ENCODE measurements at places on chromosomes 3 and 15. TPM values are rescaled to one million over a fixed set of nuclear protein-coding genes. Genes with fewer than 3 reads are reported as not detected.

- no peak for DNase-seq
These were observed 54.1 kb downstream of the RORA start for GRCh38 chr15:61175024-61175423.

DNA sequence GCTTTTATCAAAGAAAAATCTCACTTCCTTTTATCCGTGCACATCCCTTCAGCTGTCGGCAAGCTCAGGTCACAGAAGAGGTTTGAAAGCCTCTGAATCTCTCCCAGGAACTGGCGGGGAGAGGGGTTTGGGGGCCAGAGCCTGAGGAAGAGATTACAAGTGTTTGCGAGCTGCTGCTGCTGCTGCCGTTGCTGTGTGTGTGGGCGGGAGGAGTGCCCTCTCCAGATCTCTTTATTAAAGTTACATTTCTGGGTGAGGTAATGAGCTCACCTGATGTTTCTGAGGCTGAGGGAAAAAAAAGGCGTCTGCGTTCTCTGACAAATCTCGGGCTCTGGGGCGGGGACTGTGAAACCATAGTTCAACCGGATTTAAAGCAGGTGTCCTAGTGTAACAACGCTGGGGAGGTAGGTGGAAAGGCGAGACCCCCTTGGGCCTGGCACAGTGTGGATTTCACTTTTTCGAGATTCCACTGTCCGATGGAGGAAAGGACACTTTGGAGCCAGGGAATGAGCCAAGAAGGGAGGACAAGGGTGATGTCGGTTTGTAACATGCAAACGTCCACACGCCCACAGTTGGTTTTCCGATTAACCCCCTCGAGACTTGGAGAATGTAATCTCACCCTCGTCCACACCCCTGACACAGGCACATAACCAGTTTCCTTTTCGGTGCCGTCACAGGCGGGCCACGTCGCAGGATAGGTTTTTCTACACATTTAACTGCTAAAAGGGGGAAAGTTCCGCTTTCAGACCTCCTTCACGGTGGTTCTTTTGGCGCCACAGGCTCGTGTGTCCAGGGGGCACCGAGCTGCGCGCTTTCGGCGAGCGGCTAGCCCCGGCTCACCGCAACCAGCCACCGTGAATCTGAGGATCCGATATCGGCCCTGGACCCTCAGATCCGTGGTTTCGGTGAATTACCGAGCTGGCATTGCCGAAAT lies 2.1 kb downstream of the ALCAM start:
- DNase-seq: peak; percentile 73

CCDC80 gene
- total RNA-seq: 8.5 TPM

DNA sequence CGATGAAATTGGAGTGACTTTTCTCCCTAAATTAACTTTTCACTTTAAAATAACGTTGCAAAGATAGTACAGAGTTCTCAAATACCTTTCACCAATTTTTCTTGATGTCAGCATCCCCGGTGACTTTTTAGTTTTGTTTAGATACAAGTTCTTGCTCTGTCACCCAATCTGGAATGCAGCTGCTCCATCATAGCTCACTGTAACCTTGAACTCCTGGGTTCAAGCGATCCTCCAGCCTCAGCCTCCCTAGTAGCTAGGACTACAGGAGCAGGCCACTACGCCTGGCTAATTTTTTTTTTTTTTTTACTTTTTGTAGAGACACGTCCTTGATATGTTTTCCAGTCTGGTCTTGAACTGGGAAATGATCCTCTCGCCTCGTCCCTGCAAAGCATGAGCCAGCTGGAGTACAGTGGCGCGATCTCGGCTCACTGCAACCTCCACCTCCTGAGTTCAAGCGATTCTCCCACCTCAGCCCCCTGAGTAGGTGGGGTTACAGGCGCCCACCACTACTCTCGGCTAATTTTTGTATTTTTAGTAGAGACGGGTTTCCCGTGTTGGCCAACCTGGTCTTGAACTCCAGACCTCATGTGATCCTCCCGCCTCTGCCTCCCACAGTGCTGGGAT lies 747 bp downstream of the NSUN3 start:
- DNase-seq: peak; percentile 25

B3GALNT1 gene
- total RNA-seq: 23.7 TPM

- DNase-seq: no peak
These were observed 5.2 kb downstream of the LCMT2 start for GRCh38 chr15:43325039-43325684.

DNA sequence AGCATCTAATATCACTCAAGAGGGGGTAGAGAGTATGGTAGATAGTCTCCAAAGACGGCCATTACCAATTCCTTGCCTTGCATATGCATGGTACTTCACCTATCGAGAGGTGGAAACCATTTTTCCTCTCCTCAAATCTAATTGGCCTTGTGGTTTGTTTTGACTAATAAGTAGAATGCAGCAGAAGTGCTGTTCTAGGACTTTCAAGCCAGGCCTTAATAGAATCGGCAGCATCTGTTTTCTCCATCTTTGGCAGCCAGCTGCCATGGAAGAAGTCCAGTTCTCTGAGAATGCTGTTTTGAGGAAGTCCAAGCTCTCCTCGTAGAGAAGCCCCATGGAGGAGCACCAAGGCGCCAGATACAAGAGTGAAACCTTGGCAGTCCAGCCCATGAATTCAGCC lies 59.1 kb upstream of the RASGRP1 start:
- no peak for DNase-seq

DNA sequence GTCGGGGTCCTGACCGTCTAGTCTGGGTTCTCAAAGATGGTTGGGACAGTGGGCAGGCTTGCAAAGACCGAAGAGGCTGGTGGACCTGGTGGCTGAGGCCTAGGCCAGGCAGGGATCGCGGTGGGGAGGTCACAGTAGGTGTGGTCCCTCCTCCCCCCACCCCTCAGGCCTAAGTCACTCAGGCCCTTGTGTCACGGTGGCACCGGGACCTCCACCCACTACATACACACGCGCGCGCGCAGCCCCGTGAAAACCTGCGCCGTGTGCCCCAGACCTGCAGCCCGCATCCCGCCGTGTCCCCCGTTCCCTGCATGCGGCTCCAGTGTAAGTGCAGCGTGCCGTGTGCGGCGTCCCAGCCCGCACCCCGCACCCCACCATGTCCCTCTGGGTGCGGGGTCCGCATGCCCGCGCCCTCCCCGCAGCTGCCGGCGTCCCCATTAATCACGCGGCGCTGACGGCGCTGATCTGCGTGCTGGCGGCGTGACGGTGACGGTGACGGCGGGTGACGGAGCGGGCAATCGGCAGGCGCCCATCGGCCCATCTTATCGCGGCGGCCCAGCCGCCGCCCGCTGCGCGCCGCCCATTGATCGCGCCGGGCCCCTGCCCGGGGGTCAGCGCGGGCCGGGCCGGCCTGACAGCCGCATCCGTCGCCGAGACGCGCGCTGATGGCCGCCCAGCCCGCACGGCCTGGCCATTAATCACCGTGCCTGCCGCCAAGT lies 24.4 kb downstream of the SEC61A1 start:
- peak; percentile 58 for DNase-seq

- DNase-seq: no peak
These were observed 237.7 kb upstream of the ST8SIA2 start for GRCh38 chr15:92155934-92156333.

DNA sequence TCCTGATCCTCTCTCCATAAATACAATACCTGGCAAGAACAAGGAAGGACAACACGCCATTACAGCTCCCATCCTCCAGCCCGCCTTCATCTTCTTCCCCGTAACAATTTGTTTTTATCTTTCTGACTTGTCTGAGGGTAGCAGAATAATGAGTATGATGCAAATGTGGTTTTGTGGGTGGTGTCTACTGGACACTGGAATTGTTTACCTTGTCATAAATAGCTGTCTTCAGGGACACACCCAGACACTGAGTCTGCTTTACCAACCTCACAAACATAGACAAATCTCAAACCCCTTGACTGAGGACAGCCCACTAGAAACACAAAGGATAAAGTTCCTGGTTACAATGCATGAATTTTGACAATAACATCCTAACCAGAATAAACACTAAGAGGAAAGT lies 13.4 kb downstream of the WDR72 start:
- DNase-seq: no peak

DNA sequence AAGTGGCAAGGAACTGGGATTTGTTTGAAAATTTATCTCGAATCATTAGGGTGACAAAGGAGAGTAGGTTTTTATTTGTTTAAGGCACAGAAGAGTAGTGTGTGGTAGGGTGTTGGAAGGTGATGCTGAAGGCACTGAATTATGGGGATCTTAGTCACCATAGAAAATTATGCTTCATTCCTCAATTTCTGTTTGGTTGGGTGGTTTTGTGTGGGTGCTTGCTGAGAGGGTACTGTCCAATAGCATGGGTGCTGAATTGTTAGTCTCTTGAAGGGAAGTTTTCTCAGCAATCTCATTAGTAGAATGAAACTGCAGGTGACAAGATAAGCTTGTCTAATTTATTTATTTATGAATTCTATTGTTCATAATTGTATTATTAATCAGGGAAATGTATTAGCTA lies 610.9 kb downstream of the AGBL1 start:
- no peak for DNase-seq

DNA sequence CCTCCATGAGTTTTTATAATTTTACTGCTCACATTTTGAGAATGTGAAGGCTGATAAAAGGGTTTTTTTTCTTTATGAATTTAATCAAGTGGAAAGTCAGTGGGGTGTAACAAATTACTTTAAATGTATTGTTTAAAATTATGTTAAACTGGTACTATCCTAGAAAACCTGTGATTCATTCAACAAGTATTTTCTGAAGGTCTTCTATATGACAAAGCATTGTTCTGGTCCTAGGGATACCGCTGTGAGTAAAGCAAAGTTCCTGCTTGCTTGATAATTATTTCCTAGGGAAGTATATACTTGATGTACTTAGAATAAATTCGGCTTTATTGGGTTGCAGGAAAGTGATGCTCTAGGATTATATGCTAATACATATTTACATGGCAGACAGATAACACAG lies 152.8 kb upstream of the GOLGA6L4 start:
- DNase-seq: no peak

TFRC gene
- 96.3 TPM for total RNA-seq

ANKUB1 gene
- total RNA-seq: not detected
